ENCODE measurements at places on chromosomes 7 and 10. TPM values are rescaled to one million over a fixed set of nuclear protein-coding genes. Genes with fewer than 3 reads are reported as not detected.

- H3K27me3 ChIP-seq: peaks cover 3% of the 10 kb centered on the region
- H3K4me1 ChIP-seq: no peaks in the 10 kb centered on the region
- DNase-seq: no peak
- H3K36me3 ChIP-seq: no peaks in the 10 kb centered on the region
Measured at GRCh38 chr10:2731940-2732339, 335.4 kb upstream of the PFKP start.

GRCh38 chr10:60728056-60728455, 50.2 kb upstream of the CDK1 start:
- peaks cover 4% of the 10 kb centered on the region for H3K36me3 ChIP-seq
- peak overlapping the region; percentile 70 for H3K4me3 ChIP-seq
- peak overlapping the region; percentile 83 for H3K27ac ChIP-seq
- peaks cover 70% of the 10 kb centered on the region for H3K4me1 ChIP-seq

The DIP2C gene
- 0.80 TPM for total RNA-seq

The AGMO gene
- total RNA-seq: not detected
